ENCODE measurements at places on chromosomes 11 and 22.

DNA sequence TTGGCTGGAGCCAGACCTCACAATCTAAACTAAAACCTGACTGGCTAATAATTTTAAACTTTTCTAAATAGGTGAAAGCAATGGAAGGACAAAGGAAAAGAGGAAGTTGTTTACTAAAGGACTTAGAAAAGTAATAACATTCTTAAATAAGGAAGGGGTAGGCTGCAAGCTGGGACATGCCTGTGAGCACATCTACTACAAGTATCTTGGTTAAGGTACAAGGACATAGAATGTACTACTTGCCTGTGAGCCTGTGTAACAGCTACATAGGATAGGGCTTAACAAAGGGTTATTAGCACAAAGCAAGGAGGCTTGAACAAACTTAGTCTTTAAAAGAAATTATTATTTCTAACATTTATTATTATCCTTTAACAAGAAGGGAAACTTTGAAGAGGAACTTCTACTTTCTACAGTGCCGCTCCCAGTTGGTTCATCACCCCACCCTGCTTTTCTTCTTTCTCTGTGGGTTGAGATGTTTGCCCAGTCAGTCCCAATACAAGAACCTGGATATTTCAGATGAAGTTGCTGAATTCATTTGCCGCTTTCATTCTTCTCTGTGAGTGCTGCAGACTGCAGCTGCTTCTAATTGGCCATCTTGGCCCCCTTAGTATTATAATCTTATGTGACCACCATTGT, 87.5 kb downstream of the PRMT3 start:
- DNase-seq = peak; percentile 28

DNA sequence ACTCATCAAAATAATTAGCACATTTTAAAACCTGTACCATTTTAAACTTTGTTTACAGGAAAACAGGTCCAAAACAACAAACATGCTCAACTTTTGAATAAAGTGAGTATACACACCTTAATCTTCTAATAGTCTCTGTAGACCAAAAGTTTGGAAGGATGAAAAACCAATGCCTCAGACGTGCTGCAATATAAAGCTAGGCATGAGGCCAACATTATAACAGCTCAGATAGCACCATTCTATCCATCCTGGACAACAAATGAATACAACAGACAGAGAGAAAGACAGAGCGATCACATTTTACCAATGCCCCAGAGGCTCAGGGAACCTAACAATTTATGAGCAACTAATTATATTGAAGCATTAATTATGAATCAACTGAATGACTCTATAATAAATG, 77.0 kb downstream of the PAK1 start:
- DNase-seq = no peak

DNA sequence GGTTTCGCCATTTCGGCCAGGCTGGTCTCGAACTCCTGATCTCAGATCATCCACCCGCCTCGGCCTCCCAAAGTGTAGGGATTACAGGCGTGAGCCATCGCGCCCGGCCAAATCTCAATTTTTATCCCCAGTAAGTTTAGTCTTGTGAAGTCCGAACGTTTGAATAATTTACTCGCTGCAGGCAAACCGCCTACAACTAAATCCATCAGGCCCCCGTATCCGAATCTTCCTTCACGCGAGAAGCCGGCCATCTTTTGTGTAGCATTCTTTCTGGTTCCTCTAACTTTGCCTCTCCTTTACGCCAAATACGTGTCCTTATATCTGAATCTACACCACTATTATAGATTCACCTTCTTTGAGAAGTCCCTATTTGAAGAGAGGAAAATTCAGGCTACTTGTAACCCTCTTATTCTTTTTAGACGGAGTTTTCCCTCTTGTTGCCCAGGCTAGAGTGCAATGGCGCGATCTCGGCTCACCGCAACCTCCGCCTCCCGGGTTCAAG, 581 bp upstream of the EIF3L start:
- DNase-seq = no peak

DNA sequence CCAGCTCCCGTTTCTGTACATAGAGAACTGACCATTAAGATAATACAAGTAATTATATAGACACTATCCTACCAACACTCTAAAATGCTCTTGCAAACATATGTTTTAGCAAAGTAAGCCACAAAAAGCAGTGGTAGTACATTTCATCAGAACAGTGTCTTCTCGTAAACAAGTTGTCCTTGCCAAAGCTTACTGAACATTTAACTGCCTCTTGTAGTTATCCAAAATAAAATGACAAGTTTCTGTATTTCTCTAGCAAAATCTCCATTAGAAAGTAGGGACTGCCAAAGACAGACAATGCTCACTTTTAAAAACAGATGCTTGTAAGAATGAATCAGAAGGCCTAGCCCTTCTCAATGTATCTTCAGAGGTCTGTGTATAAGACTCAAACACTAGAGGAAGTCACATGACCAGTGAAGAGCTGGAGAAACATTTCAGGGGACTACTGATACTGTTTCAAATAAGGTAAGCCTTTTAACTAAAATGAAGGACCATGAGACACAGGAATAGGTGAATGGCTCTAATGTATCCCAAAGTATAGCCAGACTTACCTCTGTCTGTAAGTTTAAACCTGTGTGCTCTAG, 7.8 kb upstream of the ZC3H12C start:
- no peak for DNase-seq

GRCh38 chr11:90476442-90477007, 253.7 kb upstream of the CHORDC1 start:
- peak; percentile 51 for DNase-seq

DNA sequence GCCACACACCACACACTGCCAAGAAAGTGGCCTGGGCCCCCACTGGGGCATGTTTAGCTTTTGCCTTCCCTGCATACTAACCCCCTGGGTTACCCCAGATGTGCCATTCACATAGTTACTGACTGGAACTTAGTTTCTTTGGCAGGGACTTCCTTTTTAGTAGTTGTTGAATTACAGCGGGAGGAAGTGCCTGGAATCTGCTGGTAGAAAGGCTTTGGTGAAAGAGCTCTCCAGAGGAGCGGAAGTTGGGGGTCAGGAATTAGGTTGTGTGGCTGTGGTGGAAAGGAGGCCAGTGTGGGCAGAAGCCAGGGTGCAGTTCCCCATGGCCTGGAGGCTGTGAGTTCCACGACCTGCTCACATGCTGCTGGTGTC, 69.0 kb downstream of the MED15 start:
- DNase-seq = peak; percentile 62

GRCh38 chr11:69362315-69362714, 68.4 kb downstream of the MYEOV start:
- no peak for DNase-seq

- DNase-seq = no peak
These were observed 740 bp downstream of the FADS1 start for GRCh38 chr11:61815790-61816735.

DNA sequence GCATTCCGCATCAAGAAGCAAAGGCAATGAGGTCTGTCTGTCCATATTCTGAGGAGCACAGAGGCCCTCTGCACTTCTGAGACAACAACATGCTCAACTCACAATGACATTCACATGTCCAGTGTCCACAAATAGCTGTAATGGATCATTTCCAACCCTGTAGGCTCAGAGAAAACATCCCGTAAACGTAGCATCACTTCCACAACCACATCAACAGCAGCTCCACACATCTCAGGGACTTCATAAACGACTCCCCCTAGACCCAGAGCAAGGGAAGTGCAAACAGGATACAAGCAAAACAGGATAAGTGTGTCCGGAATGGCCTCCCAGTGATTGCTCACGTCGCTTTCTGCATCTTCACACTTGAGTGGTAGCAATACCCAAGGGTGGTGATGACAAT, 100.2 kb downstream of the SYN3 start:
- DNase-seq = no peak

GRCh38 chr11:120527111-120527761, 15.7 kb downstream of the GRIK4 start:
- DNase-seq = no peak

GRCh38 chr11:119339589-119340334, 921 bp downstream of the C1QTNF5 start:
- no peak for DNase-seq

- no peak for DNase-seq
These were observed 19.7 kb upstream of the NUP160 start for GRCh38 chr11:47867823-47868222.

- DNase-seq = no peak
These were observed 26.6 kb upstream of the MYRF start for GRCh38 chr11:61725781-61726231.

DNA sequence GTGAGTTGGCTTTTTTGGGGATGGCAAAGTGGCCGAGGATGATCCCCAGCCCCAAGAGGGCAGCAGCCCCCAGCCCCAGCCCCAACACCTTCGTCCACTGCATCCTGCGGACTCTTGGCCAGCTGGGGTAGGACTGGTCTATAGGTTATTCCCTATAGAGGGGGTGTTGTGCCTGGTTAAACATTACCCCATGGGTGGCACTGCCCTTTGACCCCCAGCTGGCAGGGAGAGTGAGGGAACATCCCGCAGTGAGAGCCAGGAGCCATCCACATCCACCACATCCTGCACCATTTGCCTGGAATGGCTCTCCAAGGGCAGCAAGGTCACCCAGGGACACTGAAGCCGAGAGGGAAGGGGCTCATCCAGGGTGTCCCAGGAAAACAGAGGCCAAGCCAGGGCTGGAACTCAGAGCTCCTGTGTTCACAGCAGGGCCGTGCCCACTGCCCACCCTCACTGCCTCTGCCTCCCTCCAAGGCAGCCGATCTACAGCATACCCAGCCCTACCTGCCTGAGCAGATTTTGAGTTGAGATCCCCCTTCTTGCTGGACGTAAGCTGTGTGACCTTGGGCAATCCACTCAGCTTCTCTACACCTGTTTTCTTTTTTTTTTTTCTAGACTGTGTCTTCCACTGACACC, at the start of gene NAALADL1:
Gene NAALADL1 (minus strand): TSS at position 135 of the 636 bp plus-strand sequence. CDS start 32 bp downstream, at position 103.
- DNase-seq = no peak

DNA sequence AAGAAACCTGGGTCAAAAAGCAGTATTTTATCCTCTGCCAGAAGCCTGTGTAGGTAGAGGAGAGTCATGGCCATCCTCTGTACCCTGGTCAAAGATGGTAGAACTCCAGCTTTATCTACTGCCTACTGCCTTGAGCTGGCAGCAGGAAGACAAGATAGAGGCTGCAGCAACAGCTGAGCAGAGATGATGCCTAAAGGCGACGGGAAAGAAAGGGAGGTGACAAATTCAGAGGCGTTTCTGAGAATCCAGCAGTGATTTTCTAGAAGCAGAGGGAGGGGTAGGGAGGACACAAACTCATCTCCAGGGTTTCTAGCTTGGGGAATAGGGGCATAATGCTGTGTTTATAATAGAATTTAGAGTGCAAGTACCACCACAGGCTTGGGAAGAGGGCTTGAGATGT, 15.5 kb upstream of the C1QTNF4 start:
- DNase-seq = no peak

- DNase-seq = no peak
These were observed 113.0 kb upstream of the MTMR2 start for GRCh38 chr11:96036863-96037262.

DNA sequence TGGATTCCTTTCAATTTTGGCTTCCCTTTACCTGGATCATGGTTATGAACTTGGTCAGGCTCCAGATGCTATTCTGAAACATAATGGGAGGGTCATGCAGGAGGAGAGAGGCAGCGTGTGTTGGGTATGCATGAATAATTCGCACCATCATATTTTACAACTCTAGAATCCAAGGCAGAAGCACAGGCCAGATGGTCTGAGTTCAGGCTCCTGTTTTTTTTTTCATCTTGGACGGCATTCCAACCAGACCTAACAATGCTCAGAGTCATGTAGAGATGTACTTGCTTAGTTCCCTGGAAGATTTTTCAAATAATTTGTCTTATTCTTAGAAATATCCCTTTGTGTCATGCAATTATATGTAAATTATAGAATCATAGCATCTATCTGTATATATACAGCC, 393.5 kb downstream of the JRKL start:
- no peak for DNase-seq

- DNase-seq = no peak
These were observed 33.1 kb upstream of the PICALM start for GRCh38 chr11:86101941-86102407.

GRCh38 chr22:31229402-31230079, 17.4 kb downstream of the LIMK2 start:
- DNase-seq = no peak

GRCh38 chr11:133800666-133801065, 44.6 kb downstream of the SPATA19 start:
- DNase-seq = no peak

DNA sequence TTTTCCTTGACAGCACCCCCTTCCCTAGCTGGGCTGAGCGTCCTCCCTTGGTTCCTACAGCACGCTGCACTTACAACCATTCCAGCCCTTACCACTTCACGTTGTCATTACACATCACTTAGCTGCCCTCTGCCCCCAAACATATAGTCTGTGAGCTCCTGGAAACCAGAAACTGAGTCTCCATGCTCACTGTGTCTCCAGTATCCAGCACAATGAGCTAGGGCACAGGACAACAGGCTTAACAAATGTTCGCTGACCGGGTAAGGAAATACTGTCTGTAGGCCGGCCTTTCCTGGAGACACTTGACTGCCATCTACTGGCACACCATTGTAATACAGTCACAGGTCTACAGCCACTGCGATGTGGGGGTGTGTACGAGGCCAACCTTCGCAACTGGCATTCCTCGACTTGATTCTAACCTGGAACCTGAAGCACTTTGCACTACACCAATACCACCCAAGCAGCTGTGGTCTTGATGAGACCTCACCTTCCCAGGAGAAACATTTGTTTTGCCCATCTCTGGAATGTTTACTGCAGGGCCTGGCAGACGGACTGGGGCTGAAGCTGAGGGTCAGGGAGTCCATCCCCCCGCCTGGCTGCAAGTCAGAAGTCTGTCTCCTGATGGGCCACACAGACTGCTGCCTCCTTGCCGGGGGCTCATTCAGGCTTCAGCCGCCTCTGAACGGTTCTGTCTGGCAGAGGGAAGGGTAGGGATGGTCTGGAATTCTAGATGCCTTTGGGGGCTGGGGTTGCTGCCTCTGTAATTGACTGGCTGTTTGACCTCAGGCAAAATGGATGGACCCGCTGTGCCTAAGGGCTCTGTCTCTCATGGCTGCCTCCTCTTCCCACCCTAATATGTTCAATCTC, 72.0 kb downstream of the SYN3 start:
- peak; percentile 84 for DNase-seq

DNA sequence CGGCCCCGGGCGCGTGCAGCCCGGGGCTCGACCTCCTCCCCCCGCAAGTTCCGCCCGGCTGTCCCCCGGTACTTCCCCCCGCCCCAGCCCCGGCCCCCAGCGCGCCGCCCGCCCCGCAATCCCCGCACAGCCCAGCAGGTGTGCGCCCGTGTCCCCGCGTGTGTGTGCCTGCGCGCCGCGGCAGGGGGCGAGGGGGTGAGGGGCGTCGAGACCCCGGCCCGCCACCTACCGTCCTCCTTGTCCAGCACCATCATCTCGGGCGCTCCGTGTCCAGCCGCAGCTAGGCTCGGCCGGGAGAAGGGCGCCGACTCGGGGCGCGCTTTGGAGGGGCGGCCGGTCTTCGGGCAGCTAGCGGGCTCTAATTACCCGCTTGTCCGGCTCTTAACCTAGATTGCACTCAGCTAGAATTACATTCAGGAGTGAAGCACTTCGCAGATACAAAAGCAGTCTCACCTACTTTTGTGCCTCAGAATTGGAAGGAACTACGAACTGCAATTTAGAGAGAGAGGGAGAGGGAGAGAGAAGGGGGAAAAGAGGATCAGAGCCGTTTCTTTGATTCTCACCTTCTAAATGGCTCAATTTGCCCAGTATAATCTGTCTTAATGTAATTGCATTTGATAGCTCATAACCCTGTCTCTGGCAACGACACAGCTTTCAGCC, 439 bp downstream of the LMO1 start:
- DNase-seq = no peak
